Dorsolateral prefrontal cortex (tissue), 122 donors: ENCODE measurements at places on chromosomes 11 and 22. TPM values are rescaled to one million over a fixed set of nuclear protein-coding genes. Genes with fewer than 3 reads are reported as not detected.

DNA sequence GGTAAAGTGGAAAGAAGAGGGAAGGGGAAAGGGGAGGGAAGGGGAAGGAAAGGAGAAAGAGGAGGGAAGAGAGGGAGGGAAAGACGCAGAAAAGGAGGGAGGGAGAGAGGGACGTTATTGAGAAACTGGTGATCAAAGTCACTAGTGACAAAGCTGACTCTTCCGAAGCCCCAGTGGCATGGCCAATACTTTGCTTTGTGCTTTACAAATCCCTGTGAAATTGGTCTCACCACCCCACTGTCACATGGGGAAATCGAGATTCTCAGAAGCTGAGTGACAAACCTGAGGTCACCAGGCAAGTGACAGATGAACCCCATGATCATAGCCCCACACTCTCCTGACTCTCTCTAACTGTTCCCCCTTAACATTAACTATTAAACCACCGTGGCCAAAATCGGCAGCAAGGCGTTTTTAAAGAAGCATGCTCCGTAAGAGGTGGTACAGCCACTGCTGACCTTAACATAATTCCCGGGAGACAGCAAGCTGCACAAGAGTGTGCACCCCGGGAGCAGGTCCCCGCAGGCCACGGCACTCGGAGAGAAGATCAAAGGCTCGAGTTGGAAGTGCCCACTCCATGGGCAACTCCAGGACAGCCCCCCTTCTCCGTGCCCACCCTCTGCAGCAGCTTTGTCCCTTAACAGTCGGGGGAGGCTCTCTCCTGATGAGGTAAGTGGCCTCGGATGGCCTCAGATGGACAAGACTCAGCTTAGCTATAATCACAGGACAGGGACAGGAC is 34.8 kb downstream of the CELSR1 start:
- no peak for DNase-seq

- no peak for DNase-seq
These were observed 12.6 kb downstream of the IRF7 start for GRCh38 chr11:603154-603553.

DNA sequence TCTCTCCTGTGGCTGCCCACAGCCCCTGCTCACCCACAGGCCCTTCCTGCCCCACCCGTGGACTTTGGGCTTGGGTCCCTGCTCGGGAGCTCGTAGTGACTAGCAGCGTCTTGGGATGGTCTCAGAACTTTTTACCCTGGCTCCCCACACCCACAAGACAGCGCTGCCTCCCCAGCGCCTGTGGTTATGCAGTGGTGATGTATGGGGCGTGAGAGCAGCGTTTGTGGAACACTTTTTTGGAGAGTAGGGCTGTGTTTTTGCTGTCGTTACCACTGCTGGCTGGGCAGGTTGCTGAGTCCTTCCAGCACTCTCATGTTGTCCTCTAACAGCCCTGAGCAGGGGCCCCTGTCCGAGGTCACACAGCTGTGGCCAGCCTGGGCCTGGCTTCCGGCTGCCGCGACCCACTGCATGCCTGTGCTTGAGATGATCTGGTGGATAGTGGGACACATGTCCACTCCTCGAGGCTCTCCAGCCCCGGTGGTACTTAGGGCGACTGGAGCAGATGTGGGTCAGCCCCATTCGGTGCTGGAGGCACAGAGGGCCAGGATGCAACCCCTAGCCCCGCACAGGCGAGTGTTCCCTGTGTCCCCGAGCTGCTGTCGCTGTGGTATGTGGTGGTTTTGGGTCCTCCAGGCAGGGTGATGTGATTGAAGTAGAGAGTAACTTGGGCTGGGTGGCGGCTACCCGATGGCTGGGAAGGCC is 7.1 kb upstream of the GRAMD4 start:
- no peak for DNase-seq

- DNase-seq: no peak
These were observed 117.5 kb upstream of the TOP3B start for GRCh38 chr22:22099833-22100812.

GRCh38 chr11:120869516-120870011 is 154.3 kb upstream of the TBCEL start:
- no peak for DNase-seq

- no peak for DNase-seq
These were observed 8.8 kb upstream of the ST14 start for GRCh38 chr11:130150790-130151189.

DNA sequence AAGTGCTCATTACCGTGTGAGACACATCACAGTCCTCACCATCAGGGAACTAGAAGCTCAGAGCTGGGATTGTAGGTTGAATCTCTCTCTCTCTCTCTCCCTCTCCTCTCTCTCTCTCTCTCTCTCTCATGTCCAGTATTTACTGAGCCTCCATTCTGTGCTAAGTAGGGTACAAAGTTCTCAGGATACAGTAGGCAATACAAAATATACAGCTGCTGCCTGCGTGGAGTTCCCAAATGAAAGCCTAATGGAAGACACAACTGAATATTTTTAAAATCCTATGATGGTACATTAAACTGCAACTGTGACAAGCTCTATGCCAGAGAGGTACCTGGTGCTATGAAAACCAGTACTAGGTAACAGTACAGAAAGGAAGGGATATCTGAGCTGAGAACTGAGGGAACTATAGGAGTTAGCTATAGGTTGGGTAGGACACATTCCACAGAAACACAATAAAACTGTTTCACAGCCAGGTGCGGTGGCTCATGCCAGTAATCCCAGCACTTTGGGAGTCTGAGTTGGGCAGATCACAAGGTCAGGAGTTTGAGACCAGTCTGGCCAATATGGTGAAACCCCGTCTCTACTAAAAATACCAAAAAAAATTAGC is 9.6 kb upstream of the PRG2 start:
- DNase-seq: no peak

DNA sequence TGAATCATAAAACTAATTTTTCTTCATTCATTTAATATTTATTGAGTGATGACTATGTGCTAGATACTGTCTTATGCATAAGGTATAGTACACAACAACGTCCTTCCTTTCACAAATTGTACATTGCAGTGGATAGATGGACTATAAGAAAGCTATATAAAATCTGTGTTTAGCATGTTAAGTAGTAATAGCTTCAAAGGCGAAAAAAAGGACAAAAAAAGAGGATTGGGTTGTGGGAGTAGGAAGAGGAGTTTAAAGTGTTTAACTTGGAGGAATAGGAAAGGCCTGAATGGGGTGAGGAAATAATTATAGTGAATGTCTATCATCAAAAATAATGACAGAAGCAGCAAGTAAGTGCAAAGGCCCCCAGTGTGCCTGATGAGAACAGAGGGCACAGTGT is 565.4 kb upstream of the LUZP2 start:
- no peak for DNase-seq

- DNase-seq: no peak
These were observed 52.5 kb downstream of the TRIM44 start for GRCh38 chr11:35714882-35715627.

GRCh38 chr22:48299124-48299523 is 1528.5 kb downstream of the BRD1 start:
- no peak for DNase-seq

KCNJ11 gene
- 26.5 TPM for total RNA-seq

LRRC10B gene
- 11.6 TPM for total RNA-seq

NUDT22 gene
- 47.5 TPM for total RNA-seq
